Adrenal gland (tissue), 19 donors: ENCODE measurements at places on chromosomes 13 and 19.

DNA sequence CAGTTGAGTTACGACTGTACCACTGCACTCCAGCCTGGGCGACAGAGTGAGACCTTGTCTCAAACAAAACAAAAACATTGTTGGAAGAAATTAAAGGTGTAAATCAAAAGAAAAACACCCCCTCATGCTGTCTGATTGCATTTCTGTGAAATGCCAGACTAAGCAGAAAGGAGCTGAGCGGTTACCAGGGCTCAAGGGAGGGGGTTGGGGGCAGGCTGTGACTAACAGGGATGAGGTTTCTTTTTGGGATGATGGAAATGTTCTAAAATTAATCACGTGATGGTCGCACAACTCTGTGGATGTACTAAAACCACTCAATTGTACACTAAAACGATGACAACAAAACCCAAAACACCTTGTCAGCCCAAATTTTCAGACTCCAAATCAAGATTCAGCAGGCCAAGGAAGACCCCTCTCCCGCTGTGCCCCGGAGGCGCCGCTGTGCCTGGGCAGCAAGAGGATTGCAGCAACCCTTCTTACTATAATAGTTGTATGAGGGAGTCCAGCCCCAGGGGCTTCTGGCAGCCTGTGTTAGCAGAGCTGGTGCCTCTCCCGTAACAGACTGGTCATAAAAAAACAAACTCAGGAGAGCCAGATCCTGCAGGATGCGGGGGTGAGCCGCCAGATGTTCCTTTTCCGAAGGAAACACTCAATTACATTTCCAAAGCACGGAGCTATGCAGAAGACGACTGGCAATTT, 20.9 kb downstream of the CAPS start:
- H3K36me3 ChIP-seq: peaks cover 40% of the 10 kb centered on the region
- no peak overlapping the region for H3K27ac ChIP-seq
- peaks cover 28% of the 10 kb centered on the region for H3K4me1 ChIP-seq

DNA sequence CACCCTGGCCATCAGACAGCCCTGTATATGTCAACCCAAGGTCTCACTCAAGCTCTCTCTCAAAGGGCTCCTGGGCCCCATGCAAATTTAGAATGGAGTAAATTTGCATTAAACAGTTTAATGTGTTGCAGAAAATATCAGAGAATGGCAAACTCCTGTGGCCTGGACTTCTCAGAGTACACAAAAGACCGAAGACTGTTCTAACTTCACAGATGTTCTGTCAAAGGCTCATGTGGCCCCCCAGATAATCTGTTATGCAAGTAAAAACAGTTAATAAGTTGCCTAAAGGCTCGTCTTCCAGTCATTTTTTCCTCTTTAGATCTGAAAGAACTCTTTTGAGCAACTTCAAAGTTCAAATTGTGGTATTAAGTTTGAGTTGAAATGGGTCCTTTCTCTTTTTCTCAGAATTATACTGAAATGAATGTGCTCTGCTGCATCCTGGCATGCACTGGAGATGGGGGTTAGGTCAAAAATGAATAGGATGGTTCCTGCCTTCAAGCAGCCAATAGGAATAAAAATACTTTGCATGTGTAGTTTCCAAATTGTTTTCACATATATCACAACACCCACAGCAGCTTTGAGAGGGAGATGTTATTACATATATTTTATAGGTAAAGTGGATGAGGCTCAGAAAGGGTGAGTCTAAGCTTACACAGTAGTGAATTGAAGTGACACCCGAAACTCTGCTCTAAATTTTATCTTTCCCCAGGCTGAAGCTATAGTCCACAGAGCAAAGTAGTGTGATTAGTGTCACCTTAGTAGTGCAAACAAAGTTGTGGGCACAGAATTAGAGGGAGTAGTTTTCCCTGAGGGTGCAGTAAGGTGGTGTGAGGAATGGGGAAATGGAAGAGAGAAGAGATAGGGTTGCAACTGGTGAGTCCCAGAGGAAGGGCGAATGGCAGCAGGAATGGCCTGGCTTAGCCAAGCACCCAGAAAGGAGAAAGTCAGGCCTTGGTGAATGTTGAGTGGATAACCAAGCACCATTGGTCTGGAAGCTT, 205.0 kb upstream of the RFC3 start:
- no peaks in the 10 kb centered on the region for H3K36me3 ChIP-seq
- peaks cover 22% of the 10 kb centered on the region for H3K4me1 ChIP-seq
- no peak overlapping the region for H3K27ac ChIP-seq
- H3K27me3 ChIP-seq: no peaks in the 10 kb centered on the region

- no peaks in the 10 kb centered on the region for H3K4me1 ChIP-seq
- DNase-seq: no peak
- no peaks in the 10 kb centered on the region for H3K27me3 ChIP-seq
- no peak overlapping the region for H3K4me3 ChIP-seq
Observed at GRCh38 chr19:30630289-30631032, 258.3 kb downstream of the ZNF536 start.

- H3K4me3 ChIP-seq: no peak overlapping the region
- DNase-seq: no peak
- no peaks in the 10 kb centered on the region for H3K4me1 ChIP-seq
- no peaks in the 10 kb centered on the region for H3K27me3 ChIP-seq
- H3K36me3 ChIP-seq: no peaks in the 10 kb centered on the region
Observed at GRCh38 chr13:60869225-60869624, 472.2 kb downstream of the TDRD3 start.

DNA sequence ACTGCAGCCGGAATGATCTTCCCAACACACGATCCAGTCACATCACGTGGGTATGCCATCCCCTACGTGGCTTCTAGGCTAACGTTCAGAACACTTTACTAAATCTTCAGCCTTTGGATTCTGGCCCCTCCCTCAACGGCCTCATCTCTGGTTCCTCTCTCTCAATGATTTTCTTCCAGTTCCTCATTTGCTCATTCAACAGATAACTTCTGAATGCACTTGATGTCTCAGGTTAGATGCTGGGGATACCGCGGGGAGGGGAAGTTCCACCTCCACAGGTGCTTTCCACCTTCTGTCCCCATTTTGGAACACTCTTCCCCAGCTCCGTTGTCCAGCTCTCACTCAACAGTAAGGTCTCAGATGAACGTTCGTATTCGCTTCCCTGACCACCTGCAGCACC, 66.1 kb downstream of the ATP7B start:
- no peaks in the 10 kb centered on the region for H3K27me3 ChIP-seq
- H3K27ac ChIP-seq: no peak overlapping the region
- no peak overlapping the region for H3K4me3 ChIP-seq
- no peak for DNase-seq
- no peaks in the 10 kb centered on the region for H3K36me3 ChIP-seq
